Nephron progenitor cell (in vitro differentiated cells): ENCODE measurements at places on chromosomes 4 and X.

DNA sequence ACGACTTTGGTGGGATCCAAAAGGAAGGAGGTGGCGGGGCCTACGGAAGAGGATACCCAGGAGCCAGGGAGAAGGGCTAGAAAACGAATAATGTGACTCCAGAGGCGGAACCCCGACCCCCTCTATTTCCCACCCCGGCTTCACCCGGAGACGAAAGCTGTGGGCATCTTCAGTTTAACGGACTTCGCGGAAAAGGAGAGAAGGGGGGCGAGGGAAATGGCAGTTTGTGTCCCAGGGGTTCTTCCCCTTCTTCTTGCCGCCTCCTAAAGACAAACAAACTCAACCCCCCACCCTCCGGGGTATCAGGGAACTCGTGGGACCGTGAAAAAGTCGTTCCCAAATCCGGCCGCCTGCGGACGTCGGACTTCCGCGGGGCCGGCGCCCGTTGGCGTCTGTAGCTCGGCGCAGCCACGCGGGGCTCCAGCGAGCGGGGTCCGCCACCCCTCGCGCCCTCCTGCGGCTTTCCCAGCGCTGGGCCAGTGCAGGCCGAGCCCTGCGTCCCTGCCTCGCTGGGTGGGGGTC, 3.6 kb upstream of the LEF1 start:
- H3K36me3 ChIP-seq: peaks cover 3% of the 10 kb centered on the region
- H3K27ac ChIP-seq: peak overlapping the region; percentile 98
- H3K27me3 ChIP-seq: no peaks in the 10 kb centered on the region
- DNase-seq: peak; percentile 72

- peaks cover 18% of the 10 kb centered on the region for H3K36me3 ChIP-seq
- peaks cover 2% of the 10 kb centered on the region for H3K27me3 ChIP-seq
- H3K27ac ChIP-seq: no peak overlapping the region
- DNase-seq: no peak
Measured at GRCh38 chr4:2816401-2816954, 23.6 kb downstream of the SH3BP2 start.

GRCh38 chr4:125719987-125720386, 405.2 kb downstream of the FAT4 start:
- H3K27ac ChIP-seq: no peak overlapping the region
- no peaks in the 10 kb centered on the region for H3K4me1 ChIP-seq
- no peak for DNase-seq
- no peaks in the 10 kb centered on the region for H3K36me3 ChIP-seq

DNA sequence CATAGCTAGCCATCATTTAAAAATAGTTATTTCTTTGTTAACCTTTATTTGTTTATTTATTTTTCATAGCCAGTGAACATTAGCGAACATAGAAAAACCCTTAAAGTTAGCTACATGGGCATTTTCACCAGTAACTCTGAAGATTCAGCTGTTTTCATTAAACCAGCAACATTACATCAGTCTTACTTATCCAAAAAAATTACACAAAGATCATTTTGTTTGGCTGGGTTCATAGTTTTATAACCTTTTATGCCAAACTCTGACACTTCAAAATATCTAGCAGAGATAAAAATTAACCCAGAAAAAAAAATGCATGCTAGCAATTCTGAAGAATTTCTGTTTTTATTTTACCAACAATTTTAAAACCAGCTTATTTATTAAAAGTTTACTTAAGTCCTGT, 784.1 kb downstream of the PCDH18 start:
- no peak overlapping the region for H3K4me3 ChIP-seq
- no peak overlapping the region for H3K27ac ChIP-seq
- DNase-seq: no peak
- H3K27me3 ChIP-seq: no peaks in the 10 kb centered on the region
- H3K4me1 ChIP-seq: no peaks in the 10 kb centered on the region

DNA sequence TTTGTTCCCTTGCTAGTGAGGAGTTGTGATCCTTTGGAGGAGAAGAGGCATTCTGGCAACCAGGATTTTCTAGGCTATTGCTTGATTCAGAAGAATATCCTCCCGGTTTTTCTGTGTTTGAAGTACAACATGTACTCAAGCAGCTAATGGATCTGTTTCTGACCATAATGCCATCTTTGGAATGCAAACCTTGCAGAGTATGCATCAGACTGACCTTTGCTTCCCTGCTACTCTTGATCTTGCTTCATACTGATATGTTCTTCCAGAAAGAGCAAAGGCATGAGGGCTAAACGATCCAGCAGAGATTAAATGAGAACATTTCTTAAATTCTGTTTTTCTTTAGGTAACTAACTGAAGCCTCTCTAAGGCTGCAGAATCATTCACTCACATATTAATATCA, 265.4 kb upstream of the SLC7A11 start:
- no peaks in the 10 kb centered on the region for H3K4me1 ChIP-seq
- DNase-seq: no peak
- H3K27ac ChIP-seq: no peak overlapping the region
- no peaks in the 10 kb centered on the region for H3K36me3 ChIP-seq

- peaks cover 4% of the 10 kb centered on the region for H3K36me3 ChIP-seq
- H3K4me3 ChIP-seq: no peak overlapping the region
- H3K27ac ChIP-seq: no peak overlapping the region
- H3K27me3 ChIP-seq: peaks cover 2% of the 10 kb centered on the region
Measured at GRCh38 chrX:20988804-20989203, 385.4 kb upstream of the CNKSR2 start.

DNA sequence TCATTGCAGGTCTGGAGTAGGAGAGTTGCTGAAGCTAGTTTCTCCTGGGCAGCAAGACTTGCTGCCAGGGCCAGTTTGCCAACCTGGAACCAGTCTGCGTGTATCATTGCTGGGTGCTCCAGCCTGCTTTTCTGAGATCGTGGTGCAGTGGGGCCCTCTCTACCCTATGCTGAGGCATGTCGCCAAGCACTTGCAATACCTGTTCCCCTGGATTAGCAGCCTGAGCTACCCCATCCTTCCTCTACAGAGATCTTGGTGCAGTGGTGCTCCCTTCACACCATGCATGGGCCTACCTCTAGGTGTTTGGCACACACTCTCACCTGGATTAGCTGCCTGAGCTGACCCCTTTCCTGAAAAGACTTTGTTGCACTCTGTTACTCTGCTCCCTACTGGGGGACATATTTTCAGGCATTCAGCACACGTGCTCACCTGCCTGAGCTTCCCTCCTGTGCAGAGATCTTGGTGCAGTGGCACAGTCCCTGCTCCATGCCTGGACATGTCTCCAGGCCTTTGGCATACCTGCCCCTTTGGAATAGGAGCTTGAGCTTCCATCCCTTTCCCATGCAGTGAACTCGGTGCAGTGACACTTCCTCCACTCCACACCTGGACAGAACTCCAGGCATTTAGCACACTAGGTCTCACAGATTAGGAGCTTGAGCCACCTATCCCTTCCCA, 133.7 kb upstream of the CXCL13 start:
- H3K36me3 ChIP-seq: no peaks in the 10 kb centered on the region
- H3K4me1 ChIP-seq: no peaks in the 10 kb centered on the region
- no peak overlapping the region for H3K4me3 ChIP-seq
- DNase-seq: no peak
- no peak overlapping the region for H3K27ac ChIP-seq

- no peak overlapping the region for H3K27ac ChIP-seq
- H3K36me3 ChIP-seq: no peaks in the 10 kb centered on the region
- no peak overlapping the region for H3K4me3 ChIP-seq
- H3K27me3 ChIP-seq: no peaks in the 10 kb centered on the region
Measured at GRCh38 chr4:59671037-59671436, 1529.1 kb upstream of the ADGRL3 start.

DNA sequence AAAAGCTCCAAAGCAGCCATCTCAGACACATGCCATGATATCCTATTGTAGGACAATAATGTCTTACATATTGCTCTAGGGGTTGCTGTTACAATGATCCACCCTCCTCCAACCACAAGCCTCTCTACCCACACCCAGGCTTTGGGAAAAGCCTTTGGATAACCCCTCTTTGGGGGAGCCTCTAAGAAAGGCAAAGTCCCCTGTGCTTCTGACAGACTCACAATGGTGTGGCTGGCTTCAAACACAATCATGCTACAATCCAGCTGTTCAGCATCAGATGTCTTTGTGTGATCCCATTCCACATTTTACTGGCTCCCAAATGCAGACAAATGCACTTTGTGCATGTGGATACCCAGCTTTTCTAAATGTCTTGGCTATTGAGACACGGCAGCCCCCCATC, 65.9 kb upstream of the CAPN6 start:
- H3K36me3 ChIP-seq: no peaks in the 10 kb centered on the region
- H3K4me3 ChIP-seq: no peak overlapping the region
- no peaks in the 10 kb centered on the region for H3K27me3 ChIP-seq
- no peaks in the 10 kb centered on the region for H3K4me1 ChIP-seq
- no peak overlapping the region for H3K27ac ChIP-seq
- DNase-seq: no peak

DNA sequence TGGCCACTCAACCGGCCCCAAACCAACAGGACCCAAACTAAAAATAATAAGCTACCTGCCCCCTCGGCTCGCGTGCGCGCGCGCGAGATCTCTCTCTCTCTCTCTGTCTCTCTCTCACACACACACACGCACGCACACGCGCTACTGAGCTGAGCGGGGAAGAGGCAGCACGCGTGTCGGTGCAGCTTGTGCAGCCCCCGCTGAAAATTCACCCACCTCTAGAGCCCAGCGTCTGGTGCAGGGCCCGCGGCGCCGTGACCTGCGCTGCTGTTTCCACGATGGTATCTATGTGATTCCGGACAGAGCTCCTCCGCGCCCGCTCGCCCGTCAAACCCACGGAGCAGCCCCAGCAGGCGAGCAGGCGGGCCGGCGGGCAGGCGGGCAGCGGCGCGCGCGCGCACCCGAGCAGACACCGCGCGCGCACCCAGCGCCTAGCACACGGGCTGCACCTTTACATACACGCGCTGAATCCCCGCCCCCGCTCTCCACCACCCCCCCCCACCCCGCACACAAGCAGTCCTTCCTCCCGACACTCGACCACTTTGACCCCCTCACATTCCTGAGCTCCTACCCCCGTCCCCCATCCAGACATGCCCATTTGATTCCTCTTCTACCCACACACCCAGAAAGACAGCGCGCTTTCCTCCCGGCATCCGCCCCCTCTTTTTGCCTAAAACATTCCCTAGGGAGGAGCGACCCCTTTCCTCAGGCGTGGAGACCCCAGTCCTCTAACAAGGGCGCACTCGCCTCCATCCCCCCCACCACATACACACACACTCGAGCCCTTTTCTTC, 1.0 kb downstream of the SLITRK4 start:
- DNase-seq: peak; percentile 46
- peak overlapping the region; percentile 95 for H3K27ac ChIP-seq
- H3K4me3 ChIP-seq: peak overlapping the region; percentile 93
- H3K36me3 ChIP-seq: peaks cover 11% of the 10 kb centered on the region
- peaks cover 28% of the 10 kb centered on the region for H3K4me1 ChIP-seq
- peaks cover 10% of the 10 kb centered on the region for H3K27me3 ChIP-seq

- H3K4me1 ChIP-seq: no peaks in the 10 kb centered on the region
- no peaks in the 10 kb centered on the region for H3K36me3 ChIP-seq
- DNase-seq: no peak
- no peak overlapping the region for H3K4me3 ChIP-seq
Measured at GRCh38 chr4:60400593-60400992, 799.5 kb upstream of the ADGRL3 start.

DNA sequence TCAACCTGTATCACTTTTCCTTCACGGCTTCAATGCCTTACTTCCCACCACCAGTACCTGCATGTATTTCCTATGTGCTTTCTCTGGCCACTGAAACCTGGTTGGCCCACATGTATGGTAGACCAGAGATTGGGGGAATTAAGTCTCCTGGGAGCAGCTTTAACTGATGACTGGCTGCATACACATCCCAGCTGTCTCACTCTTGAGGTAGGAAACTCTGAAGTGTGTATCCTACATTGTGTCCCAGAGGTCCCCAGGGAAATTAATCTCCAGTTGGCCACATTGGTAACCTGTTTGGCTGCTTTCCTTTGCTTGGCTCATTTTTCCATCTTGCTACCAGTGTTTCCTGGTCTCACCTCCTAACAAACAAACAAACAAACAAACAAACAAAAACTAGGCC, 124.4 kb downstream of the ZNF827 start:
- H3K36me3 ChIP-seq: peaks cover 99% of the 10 kb centered on the region
- H3K4me3 ChIP-seq: no peak overlapping the region
- no peak for DNase-seq

DNA sequence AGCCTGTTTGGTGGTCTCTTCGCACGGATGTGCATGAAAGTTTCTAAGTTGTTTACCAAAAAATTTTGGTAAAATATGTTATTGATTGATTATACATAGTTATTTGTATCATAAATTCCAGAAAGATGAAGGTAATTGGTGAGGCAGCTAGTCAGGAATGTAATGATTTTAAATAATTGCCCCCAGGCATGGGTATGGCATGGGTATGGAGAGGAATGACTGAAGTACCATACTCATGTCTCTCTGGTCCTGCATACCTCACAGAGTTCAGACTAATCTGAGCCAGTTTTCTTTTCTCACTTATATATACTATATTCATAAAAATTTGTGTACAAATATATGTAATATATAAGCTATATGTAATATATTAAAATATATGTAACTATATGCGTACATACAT, 329.0 kb upstream of the TECRL start:
- no peak overlapping the region for H3K27ac ChIP-seq
- H3K4me1 ChIP-seq: no peaks in the 10 kb centered on the region
- no peaks in the 10 kb centered on the region for H3K27me3 ChIP-seq
- no peak overlapping the region for H3K4me3 ChIP-seq

DNA sequence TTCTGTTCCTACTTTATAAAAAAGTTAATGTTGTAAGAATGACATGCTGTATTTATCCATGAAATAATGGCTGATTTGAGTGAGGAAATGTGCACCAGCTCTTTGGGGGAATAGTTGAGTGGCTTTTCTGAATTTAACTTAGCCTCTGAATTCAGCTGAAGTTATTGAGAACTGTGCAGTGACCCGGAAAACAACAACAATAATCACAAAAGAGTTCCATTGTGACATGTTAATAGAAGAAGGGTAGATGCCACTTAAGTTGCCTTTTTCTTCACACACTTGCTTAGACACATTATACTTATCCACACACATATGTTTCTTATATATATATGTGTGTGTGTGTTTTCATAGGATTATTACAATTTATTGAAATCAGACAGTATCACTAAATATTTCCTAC, 301.2 kb downstream of the BMPR1B start:
- no peak overlapping the region for H3K4me3 ChIP-seq
- H3K4me1 ChIP-seq: peaks cover 44% of the 10 kb centered on the region
- H3K27me3 ChIP-seq: no peaks in the 10 kb centered on the region
- H3K36me3 ChIP-seq: peaks cover 14% of the 10 kb centered on the region

DNA sequence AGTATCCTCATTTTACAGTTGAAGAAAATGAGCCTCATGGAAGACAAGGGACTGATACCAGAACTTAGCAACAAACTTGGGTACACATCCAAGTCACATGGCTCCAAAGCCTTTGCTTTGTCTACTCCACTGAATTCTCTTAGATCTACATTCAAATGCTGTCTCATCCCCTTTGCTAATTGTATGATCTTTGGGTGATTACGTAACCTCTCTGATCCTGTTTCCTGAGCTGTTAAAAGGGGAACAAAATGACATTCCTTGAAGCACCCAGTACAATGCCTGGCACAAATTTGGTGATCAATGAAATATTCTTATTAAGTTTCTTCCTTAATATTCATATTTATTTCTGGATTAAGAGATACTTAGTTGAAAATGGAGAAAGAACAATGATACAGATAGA, 5.9 kb upstream of the HPGD start:
- peaks cover 36% of the 10 kb centered on the region for H3K27me3 ChIP-seq
- H3K4me3 ChIP-seq: no peak overlapping the region
- no peaks in the 10 kb centered on the region for H3K36me3 ChIP-seq
- no peak for DNase-seq
- no peak overlapping the region for H3K27ac ChIP-seq

GRCh38 chr4:142316025-142316424, 530.1 kb downstream of the INPP4B start:
- no peak overlapping the region for H3K27ac ChIP-seq
- H3K4me1 ChIP-seq: no peaks in the 10 kb centered on the region
- DNase-seq: no peak
- no peak overlapping the region for H3K4me3 ChIP-seq
- H3K27me3 ChIP-seq: peaks cover 9% of the 10 kb centered on the region
